ENCODE measurements at places on chromosomes 5 and 9.

- peak; percentile 96 for DNase-seq
Measured at GRCh38 chr9:91138760-91139159, 223.0 kb downstream of the AUH start.

GRCh38 chr5:150411245-150411979, 1.3 kb downstream of the CD74 start:
- DNase-seq: no peak

- DNase-seq: no peak
Measured at GRCh38 chr9:16712787-16713186, 157.7 kb downstream of the BNC2 start.

DNA sequence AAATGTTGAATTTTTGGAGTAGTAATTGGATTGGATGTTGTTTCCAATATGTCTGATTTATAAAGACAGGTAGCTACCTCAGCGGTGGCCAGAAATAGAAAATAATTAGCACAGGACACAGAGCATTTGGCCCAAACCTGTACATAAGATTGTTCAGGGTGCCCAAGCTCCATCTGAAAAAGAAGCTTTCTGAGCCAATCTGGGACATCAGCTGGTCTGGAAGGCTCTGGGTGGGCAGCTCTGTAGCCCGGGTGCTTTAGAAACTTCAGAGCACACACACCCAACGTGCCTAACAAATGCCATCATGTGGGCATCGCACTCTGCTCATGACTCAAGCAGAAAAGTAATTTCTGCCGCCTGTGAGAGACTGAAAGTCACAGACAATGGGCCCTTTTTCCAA, 460.7 kb downstream of the ICE1 start:
- DNase-seq: no peak

DNA sequence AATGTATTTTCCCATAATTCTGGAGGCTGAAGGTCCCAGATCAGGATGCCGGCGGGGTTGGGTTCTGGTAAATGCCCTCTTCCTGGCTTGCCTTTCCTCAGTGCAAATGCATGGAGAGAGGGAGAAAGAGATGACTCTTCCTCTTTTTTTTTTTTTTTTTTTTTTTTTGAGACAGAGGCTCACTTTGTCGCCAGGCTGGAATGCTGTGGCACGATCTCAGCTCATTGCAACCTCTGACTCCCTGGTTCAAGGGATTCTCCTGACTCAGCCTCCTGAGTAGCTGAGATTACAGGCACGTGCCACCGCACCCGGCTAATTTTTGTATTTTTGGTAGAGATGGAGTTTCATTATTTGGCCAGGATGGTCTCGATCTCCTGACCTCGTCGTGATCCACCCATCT, 300.0 kb upstream of the TAS2R1 start:
- peak; percentile 46 for DNase-seq

DNA sequence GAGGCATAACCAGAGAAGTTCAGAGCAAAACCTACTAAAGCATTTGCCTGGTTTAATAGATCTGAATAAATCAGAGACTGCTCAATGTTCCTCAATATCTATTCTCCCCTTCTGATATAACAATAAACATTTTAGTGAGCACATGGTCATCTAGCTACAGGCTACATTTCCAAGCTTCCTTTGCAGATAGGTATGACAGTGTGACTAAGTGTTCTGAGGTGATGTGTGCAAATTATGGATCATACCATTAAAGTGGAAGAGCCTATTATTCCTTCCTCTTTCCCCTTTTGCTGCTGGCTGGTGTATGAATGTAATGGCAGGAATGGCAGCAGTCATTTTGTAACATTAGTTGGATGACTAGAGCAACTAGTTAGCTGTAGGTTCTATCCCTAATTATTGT, 285.8 kb upstream of the RASA1 start:
- peak; percentile 23 for DNase-seq

- peak; percentile 9 for DNase-seq
Measured at GRCh38 chr5:65102976-65103711, 334.4 kb downstream of the CWC27 start.

- peak; percentile 42 for DNase-seq
Measured at GRCh38 chr9:124257070-124257843, 492 bp upstream of the NEK6 start.

GRCh38 chr9:69970001-69970533, 73.6 kb upstream of the MAMDC2 start:
- peak; percentile 49 for DNase-seq

DNA sequence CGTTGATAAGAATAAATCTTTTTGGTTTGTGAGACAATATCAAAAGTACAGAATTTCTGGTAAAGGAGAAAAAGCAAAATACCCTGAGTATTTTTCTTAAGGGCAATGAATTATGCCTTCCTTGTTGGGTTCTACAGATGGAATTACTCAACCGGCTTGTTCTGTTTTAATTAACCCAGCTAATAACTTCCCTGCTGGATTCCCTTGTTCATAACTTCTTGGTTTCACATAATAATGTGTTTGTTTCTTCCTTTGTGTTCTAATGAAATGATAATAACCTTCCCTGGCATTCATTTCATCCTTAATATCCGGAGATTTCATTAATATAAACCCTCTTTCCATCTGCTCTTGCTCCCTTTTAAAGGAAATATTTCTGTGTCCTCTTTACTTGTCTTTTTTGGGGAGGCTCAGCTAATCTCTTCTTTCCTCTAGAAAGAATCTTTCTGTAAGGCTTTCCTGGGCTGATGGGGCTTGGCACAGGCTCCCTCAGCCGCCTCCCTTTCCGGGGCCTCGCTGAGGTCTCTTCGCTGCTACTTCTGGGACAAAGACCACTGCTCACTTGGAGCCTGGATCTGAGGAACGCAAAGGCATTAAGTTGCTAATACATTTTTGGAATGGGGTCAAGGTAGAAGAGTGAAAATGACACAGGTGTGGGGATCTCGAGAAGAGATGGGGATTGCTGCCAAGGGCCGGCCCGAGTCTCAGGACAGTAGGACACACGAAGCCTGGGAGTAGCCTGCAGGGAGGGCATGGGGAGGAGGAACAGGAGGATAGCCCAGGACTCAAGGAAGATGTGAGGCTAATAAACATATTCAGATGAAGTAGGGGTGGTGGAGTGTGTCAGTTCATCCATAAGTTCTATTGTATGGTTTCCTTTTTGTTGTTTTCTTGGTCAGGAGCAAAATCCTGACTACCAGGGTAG, 118.5 kb downstream of the NRG2 start:
- no peak for DNase-seq

GRCh38 chr9:20808002-20808401, 123.9 kb downstream of the FOCAD start:
- no peak for DNase-seq

GRCh38 chr5:125083981-125084380, 337.5 kb upstream of the ZNF608 start:
- peak; percentile 78 for DNase-seq

- no peak for DNase-seq
Measured at GRCh38 chr5:53678981-53679660, 118.7 kb downstream of the NDUFS4 start.

DNA sequence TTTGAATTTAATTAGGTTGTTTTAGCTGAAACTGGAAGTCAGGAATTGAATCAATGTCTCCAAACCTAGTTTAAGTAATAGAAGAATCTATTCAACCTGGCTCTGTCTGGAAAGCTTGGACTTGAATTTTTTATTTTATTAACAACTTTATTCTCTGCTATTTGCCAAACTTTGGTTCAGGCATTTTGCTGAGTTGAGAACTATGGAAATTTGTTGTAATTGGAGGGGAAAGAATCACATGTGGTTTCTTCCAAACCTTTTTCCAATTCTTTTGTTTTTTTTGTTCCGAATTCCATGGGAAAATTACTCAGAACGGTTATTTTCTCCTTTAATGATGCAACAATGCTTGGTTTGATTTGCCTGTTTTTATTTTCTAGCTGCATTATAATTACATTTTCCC, 98.2 kb upstream of the RPS23 start:
- DNase-seq: no peak

GRCh38 chr9:73259086-73259696, 107.5 kb downstream of the ANXA1 start:
- no peak for DNase-seq

DNA sequence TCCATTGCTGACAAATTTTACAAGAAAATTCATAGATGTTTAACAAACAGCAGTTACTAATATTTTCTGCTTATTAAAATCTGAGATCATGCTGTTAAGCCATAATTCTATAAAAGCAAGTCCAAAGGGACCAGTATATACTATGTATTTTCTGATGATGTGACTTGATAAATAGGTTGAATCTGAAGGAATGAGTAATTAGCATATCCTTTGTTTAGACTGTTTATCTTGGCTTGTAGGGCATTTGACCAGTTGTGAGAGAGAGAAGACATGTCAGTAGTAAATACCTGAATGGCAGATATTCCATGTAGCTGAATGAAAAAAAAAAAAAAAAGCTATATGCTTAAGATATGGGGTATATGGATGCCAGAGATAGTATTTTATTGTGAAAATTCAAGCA, 14.6 kb downstream of the CPEB4 start:
- DNase-seq: no peak

- DNase-seq: peak; percentile 45
Measured at GRCh38 chr5:172875505-172876279, 41.6 kb downstream of the ERGIC1 start.

DNA sequence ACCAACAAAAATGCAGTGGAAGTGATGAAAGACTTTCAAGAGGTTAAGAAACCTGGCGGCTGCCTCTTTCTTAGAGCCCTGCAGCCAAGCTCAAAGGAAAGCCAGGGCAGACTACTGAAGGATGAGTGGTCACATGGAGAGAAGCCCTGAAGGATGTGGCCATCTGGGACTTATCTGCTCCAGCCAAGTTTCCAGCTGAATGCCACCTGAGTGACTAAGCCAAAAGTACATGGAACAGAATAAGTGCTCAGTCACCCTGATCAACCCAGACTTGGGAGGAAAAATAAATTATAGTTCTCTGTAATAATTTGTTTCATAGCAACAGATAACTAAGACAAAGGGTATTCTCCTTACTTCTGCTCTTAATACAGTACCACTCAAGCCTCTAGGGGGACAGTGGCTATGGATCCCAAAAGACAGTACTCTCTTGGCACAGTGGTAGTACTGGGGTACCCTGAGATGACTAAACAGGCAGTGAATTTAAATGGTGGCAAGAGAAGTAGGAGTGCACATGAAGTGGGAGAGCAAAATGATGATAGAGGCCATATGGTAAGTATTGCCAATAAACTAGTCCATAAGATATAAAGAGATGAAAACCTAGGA, 182.3 kb downstream of the ELAVL2 start:
- DNase-seq: no peak

DNA sequence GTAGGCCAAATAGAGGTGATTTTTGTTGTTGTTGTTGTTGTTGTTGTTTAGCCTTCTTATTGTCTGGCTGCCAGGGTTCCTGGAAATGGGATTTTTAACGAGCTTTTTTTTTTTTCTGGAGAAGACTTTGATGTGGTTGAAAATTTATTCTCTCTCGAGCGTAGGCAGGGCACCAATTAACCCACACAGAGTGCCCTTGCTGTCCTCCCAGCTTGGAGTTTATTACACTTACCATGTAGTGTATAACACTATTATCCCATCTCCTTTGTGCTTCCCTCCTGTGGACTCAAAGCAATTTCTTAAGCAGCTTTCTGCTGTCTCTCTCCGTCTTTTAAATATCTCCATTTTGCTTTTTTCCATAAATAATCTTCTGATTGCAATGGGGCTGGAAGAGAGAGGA, 57.4 kb downstream of the OR2K2 start:
- DNase-seq: no peak

GRCh38 chr9:87119328-87119881, 172.1 kb upstream of the GAS1 start:
- peak; percentile 27 for DNase-seq

GRCh38 chr5:92320446-92320845, 937.3 kb upstream of the ARRDC3 start:
- DNase-seq: no peak

DNA sequence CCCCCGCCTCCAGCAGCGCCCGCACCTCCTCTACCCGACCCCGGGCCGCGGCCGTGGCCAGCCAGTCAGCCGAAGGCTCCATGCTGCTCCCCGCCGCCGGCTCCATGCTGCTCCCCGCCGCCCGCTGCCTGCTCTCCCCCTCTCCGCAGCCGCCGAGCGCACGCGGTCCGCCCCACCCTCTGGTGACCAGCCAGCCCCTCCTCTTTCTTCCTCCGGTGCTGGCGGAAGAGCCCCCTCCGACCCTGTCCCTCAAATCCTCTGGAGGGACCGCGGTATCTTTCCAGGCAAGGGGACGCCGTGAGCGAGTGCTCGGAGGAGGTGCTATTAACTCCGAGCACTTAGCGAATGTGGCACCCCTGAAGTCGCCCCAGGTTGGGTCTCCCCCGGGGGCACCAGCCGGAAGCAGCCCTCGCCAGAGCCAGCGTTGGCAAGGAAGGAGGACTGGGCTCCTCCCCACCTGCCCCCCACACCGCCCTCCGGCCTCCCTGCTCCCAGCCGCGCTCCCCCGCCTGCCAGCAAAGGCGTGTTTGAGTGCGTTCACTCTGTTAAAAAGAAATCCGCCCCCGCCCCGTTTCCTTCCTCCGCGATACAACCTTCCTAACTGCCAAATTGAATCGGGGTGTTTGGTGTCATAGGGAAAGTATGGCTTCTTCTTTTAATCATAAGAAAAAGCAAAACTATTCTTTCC, 19.3 kb downstream of the CDKN2A start:
- peak; percentile 95 for DNase-seq

- DNase-seq: peak; percentile 24
Measured at GRCh38 chr9:116939614-116940013, 252.5 kb downstream of the TRIM32 start.

DNA sequence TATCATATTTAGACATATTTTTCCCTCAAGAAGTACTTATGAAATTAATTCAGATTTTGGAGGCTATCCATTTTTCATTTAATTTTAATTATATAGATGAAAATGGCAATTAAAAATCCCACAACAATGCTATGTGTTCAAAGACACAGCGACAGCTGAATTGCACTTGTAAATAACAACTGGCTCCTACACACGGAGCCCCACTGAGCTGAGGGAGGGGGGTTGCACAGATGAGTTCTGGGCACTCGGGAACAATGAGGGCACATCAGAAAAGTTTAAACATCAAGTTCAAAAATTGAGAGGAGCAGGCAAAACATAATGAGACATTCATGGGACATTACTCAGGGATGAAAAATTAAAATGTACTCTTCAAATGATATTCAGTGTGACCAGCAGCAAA, 104.9 kb downstream of the MARCHF3 start:
- DNase-seq: no peak

GRCh38 chr9:33209394-33209793, 30.6 kb upstream of the SPINK4 start:
- no peak for DNase-seq

- DNase-seq: peak; percentile 97
Measured at GRCh38 chr9:133714606-133715294, 23.4 kb downstream of the SARDH start.

- DNase-seq: no peak
Measured at GRCh38 chr9:7640231-7640630, 159.3 kb downstream of the DMAC1 start.

DNA sequence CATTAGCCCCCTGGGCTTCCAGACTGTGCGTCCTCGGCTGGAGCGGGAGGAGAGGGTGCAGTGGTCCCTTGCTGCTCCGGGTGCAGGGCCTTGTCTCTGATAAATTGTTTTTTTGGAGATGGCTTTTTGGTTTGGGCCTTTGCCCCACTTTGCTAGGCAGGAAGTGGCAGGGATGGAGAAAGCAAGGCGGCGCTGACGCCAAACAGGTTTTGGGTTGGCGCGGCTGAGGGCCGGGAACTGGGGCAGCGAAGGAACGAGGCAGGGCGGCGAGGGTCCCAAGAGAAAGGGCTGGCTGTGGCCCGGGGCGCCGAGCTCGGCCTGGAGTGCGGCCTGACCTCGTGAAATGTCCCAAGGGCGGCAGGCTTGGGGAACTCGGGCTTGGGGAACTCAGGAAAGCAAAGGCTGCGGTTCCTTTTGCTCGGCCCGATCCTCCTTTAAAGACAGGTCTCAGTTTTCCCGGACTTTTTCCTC, 4.1 kb downstream of the LHX2 start:
- DNase-seq: no peak

- no peak for DNase-seq
Measured at GRCh38 chr9:4748612-4749011, 7.6 kb upstream of the AK3 start.

All from ELR (cell line).